ENCODE measurements at places on chromosomes 4 and X.

DNA sequence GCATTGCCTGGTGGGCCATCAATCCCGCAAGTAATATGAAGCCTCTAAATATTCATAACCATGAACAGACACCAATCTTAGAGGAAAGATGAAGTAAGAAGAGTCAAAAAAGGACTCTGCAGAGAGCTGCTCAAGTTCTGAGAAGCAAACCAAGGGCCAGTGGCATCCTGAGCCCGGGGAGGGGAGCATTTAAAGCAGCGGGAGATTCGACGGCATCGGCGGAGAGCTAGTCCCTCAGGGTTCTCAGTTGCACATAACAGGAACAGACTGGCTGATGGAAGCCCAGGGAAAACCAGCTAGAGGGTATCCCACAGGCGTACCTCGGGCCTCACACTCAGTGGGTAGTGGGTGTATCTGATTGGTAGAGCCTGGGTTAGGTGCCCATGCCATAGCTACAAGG is 4.9 kb upstream of the PNMA6E start:
- no peak for DNase-seq

GRCh38 chr4:118972167-118972566 is 83.5 kb downstream of the SYNPO2 start:
- no peak for DNase-seq

DNA sequence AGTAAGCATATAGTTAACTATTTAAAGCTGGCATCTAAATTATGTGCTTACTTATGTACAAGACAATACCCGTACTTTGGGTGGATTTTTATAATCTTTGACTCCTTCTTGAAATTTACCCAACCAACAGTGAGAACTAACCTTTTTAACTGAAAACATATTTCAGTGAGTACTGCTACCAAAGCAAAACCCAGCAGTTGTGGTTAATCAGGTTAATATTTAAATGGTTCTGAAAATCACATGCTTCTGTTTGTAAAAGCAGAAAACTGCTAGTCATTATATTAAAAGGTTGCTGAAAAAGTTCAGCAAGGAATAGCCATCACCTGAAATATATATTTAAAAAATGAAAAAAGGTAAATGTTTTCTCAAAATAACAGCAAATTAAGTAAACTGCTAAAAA is 20.0 kb downstream of the UBE2D3 start:
- no peak for DNase-seq

DNA sequence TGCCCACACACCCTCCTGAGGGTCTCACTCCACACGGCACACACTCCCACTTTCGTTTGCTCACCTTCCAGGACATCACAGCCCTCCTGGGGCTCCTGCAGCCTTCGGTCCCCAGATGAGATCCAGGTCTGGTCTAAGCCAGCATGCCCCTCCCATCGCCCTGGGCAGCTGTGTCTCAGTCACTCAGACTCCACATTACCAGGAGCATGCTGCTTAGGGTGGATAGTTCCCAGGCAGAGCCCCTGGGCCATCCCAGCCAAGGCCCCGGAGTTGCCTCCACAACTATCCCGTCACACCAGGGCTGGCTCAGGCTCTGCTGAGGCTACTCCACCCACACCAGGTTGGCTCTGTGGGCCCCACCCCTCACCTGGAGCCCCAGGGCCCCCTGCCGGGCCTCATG is 50.4 kb upstream of the PSAPL1 start:
- DNase-seq = no peak

- DNase-seq = no peak
These were observed 180.3 kb downstream of the DCLK2 start for GRCh38 chr4:150258569-150258968.

DNA sequence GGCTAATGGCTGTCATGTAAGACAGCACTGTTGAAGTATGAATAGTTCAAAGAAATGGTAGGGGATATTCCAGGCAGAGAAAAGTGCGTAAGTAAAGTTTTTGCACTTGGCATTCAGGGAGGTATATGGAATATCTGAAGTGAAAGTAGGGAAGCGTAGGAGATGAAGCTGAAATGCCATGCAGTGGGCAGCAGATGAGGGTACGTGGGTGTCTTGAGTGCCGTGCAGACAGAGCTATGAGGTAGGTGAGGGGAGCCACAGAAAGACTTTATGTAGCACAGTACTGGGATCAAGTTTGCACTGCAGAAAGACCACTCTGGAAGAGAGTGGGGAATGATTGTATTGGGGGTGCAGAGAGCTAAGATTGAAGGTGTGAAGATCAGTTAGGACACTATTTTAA is 5.2 kb upstream of the SCD5 start:
- DNase-seq = no peak

- DNase-seq = no peak
These were observed 3.5 kb downstream of the PCSK1N start for GRCh38 chrX:48831909-48832291.

DNA sequence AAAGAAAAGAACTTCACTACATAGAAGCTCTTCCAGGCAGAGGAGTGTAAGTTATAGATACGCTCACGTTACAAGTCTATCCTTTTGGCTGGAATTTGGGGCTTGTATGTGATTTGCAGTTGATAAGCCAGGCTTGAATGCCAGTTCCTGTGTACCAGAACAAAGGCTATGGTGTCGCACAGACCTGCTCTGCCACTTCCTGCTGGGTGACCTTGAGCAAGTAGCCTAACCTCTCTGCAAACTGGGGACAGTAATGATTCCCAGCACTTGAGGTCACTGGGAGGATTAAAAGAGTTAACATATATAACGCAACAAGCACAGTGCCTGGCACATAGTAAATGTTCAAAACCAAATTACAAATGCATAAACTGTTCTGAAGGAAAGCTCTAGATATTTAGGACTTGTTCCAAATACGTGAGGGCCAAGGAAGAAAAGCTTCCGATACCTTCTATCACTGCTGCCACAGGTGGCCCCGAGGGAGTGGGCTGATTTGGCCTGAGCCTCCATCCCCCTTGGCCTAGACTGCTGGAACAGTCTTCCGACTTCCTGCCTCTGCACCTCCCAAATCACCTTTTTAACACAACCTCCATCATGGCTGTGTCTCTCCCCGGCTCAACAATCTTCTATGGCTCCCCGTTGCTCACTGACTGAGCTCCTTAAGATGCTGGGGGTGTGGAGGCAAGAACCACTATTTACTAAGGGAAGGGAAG is 1.3 kb upstream of the SOWAHD start:
- no peak for DNase-seq

DNA sequence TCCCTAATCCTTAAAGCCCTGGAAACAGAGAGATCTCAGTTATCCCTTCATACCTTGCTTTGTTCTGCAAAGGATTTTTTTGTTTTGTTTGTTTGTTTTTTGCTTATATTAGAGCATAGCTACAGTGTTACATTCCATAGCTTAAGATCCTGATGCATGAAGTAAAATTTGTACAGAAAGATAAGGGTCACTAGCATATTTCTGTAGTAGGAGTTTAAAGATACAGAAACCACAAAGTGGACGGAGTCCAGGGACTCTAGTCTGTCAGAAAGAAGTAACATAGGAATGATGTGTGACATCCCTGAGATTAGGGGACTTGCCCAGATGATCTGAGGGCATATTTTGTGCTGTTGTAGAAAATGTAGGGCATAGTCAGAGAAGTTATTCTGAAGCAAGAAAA is 151.9 kb upstream of the PLAC1 start:
- no peak for DNase-seq

DNA sequence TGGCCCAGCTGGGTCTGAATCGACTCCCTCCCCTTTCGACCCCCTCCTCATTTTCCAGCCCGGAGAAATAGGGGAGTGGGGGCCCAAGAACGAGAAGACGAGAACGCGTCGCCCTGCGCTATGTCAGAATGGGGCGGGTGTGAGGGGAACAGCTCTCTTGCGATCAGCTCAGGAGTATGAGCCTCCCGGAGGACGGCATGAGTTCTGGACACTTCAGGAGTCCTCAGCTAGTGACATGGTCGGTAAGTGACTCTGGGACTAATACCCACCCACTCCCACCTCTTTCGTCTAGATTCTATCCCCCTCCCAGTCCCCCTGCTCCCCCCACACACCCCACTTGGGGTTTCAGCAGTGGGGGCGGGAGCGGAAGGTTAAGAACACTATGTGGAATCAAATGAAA is 944 bp downstream of the KLF8 start:
- no peak for DNase-seq

DNA sequence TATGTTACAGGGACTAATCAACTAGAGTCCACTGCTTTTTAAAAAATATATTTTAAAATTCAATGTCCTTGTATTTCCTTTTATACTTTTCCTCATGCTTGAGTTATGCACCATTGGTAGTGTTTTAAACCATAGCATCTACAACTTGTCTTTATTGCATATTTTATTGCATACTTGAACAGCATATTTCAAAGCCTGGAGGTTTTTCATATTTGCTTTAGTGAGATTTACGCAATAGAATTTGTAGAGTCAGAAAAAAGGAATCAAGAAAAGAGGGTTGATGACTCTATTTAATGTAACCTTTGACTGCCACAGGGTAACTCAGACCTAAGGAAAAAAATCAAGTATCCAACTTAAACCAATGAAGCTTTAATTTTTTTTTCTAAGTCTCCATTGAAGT is 1165.7 kb upstream of the IGFBP7 start:
- DNase-seq = no peak

- DNase-seq = no peak
These were observed 34.0 kb upstream of the PPP2R3B start for GRCh38 chrX:420496-421223.

GRCh38 chr4:184902550-184902949 is 76.8 kb upstream of the ACSL1 start:
- no peak for DNase-seq

DNA sequence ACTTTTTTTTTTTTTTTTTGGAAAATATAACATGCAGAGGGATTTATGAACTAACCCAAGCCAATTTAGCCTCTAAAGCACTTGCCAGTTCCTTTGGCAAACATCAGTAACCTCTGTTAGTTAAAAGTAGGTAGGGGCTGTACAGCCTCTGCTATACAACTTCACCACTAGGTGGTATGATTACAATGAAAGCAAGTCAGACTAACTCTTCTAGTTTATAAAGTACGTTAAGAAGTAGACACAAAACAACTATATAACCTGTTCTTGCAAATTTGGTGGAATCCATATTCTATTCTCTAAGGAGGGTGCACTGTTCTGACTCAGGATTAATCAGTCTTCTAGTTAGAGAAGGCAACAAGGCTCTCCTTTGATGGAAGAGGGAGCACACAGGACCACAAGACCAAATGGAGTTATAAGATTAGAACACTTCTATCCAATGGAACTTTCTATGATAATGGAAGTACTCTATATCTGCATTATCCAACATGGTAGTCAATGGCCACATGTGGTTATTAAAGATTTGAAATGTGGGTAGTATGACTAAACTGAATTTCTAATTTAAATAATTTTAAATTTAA is 12.8 kb downstream of the AIMP1 start:
- peak; percentile 30 for DNase-seq

Data from suppressor macrophage treated with lipopolysaccharide for 4 hours (primary cell).